ENCODE measurements at places on chromosomes 6 and 20.

- DNase-seq: no peak
These were observed 25.0 kb downstream of the TTK start for GRCh38 chr6:80029470-80029869.

DNA sequence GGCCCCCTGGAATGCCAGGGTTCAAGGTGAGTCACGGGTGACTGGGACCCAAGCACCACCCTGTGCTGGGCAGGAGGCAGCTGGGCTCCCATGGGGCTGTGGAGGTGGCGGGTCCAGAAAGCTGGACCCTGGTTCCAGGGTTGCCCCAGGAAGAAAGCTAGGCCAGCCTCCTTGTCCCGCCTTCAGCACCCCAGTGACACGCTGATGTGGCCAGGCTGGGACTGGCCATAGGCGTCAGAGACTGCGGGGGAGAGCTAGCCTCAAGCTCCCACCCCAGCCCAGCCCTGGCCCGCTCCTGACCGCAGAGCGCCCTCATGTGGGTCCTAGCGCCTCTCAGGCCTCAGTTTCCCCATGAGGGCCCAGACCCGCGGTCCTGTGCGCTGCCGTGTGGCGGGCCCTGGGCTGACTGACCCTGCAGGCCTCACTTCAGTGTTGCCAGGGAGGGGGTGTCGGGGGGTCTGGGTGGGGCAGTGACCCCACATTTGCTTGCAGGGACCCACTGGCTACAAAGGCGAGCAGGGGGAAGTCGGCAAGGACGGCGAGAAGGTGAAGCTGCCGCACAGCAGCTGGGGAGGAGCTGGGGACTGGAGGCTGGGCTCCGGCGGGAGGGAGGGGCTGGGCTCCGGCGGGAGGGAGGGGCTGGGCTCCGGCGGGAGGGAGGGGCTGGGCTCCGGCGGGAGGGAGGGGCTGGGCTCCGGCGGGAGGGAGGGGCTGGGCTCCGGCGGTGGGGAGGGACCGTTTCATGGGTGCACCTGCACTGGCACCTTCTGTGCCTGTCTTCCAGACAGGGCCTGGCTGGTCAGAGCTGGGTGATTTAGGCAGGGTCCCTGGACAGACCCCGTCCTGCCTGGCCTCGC is 7.9 kb downstream of the COL9A3 start:
- DNase-seq: no peak

- no peak for DNase-seq
These were observed 39.2 kb upstream of the CDKN1A start for GRCh38 chr6:36639171-36639808.

GRCh38 chr20:11210611-11211010 is 536.8 kb upstream of the JAG1 start:
- DNase-seq: no peak

DNA sequence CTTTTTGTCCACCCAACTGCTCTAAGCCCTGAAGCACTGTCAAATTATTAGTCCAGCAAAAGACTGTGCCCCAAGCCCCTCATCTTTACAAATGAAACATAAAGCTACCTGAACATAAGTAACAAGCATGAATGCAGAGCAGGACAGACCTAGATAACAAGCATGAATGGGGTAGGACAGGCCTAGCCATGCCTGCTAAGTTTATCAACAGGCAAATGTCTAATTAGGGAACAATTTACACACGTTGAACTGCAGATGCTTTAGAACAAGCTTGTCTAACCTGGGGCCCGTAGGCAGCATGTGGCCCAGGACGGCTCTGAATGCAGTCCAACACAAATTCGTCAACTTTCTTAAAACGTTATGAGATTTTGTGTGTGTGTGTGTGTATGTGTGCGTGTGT is 13.6 kb downstream of the FBXO30 start:
- no peak for DNase-seq

- no peak for DNase-seq
These were observed 218.3 kb downstream of the ANKRD60 start for GRCh38 chr20:58010186-58010585.

DNA sequence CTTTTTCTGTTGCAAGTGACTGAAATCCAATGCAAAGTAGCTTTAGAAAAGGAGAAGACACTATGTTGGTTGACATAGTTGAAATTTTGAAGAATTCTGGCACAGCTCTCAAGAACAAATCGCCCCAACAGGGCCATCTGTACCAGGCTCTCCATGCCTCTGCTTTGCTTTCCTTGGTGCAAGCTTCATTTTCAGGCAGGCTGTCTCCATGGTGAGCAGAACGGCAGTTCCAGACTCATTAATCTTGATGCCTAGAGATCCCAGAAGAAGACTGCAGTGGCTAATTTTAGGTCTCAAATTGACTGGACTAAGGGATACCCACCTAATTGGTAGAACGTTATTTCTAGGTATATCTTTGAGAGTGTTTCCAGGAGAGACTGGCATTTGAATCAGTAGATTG is 950.7 kb upstream of the FLRT3 start:
- no peak for DNase-seq

DNA sequence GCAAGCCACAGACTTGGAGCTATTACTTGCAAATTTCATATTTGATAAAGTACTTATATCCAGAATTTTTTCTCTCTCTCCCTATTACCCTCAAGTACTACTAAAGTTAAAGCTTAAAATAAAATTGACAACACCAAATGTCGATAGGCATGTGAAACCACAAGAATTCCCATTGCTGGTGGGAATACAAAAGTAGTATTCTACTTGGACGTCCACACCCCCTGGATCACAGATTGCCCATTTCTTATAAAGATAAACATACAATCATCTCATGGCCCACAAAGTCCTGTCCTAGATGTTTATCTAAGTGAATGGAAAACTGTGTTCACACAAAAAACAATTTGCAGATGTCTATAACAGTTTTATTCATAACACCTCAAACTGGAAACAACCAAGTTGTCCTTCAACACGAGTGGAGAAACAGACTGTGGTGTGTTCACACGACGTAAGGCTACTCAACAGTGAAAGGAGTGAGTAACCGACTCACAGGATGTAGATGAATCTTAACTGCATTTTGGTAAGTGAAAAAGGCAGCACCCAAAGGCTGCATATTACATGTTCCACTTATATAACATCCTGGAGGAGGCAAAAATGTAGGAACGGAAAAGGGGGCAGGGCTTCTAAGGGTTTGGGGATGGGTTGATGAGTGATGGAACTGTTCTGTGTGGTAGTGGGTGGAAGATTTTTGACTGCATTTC is 297.4 kb downstream of the THBS2 start:
- no peak for DNase-seq

DNA sequence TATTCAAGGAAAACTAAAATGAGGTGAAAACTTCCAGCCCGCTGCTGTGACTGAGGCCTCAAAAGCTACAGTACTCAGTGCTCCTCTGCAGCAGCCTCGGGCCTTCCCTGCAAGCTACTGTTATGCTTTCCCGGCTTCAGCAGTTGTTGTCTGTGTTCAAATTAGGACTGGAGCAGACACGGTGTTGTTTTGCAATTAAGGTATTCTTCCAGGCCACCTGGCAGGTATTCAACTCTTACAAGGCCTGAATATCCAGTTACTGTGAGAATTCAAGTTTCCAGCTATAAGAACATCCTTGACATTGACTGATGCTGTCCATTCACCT is 10.7 kb downstream of the TXNDC5 start:
- no peak for DNase-seq

- no peak for DNase-seq
These were observed 172.2 kb downstream of the ARID1B start for GRCh38 chr6:156949376-156949775.

GRCh38 chr6:164477101-164477500 is 832.3 kb downstream of the C6orf118 start:
- no peak for DNase-seq

GRCh38 chr6:6993503-6994237 is 114.1 kb upstream of the RREB1 start:
- DNase-seq: no peak

- DNase-seq: no peak
These were observed 41.9 kb downstream of the SYNJ2 start for GRCh38 chr6:158023597-158023939.

DNA sequence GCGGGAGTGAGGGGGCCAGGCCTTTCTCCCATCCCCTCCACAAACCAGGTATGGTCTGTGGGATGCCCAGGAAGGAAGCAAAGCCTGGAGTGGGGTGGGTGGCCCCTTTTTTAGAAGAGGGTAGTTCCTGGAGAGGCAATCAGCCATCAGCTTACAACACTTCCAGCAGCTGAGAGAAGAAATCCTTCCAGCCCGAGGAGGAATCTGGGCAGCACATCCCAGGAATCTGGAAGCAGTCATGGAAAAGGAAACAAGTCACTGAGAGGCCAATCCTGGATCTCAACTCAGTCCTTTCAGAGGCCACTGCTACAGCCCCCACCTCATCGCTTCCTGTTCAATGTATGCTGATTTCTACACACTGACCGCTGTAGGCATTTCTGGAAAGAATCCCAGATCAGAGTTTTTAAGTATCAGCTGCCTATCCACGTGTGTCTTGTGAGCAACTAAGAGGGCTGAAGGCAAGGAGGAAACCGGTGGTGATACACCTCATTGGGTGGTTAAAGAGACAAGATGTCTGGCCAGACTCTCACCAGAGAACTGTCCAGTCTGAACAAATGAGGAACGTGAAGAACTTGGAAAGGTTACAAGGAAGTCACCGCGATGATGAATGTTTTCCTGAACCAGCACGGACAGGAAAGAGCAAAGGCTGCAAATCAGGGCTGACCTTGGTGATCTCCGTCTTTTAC is 92.9 kb upstream of the SHLD1 start:
- no peak for DNase-seq

DNA sequence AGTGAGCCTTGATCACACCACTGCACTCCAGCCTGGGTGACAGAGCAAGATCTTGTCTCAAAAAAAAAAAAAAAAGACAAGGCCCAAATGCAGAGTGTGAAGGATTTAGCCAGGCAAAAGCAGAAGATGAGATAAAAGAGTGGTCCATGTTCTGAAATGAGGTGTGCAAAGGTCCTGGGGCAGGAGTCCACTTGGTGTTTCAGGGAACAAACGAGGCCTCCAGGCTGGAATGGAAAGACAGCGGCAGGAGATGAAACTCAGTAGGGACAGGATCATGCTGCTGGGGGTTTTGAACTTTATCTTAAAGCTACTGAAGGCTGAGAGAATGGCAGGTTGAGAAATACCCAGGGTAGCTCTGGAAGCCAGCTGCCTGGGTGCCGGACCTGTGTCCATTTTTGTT is 178.2 kb downstream of the ZMYND8 start:
- DNase-seq: no peak

GRCh38 chr6:27592481-27593199 is 119.7 kb upstream of the ZNF184 start:
- DNase-seq: no peak

- DNase-seq: no peak
These were observed 6.1 kb downstream of the FOXF2 start for GRCh38 chr6:1395506-1395905.

DNA sequence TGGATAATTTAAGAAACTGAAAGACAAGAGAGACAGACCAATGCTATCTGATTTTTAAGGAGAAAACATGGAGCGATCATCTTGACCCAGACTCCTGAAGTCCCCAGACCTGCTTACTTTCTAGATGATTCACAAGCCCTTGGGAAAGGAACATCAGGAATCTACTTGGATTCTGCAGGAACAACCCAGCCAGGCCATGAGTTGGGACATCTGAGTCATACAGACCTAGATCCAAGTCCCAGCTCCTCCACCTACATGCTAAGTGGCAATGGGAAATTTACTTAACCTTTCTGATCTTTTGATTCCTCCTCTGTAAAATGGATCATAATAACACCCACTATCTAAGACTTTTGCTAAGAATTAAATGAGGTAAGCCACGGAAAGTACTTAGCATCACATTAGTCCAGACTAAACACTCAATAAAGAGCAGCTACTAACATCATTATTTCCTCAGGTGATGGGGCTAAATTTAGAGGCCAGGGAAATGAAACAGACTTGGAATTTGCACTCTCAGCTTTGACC is 61.0 kb upstream of the MAFB start:
- DNase-seq: no peak

GRCh38 chr6:14543971-14544585 is 426.5 kb downstream of the CD83 start:
- DNase-seq: no peak

- DNase-seq: no peak
These were observed 585 bp upstream of the DSE start for GRCh38 chr6:116369964-116370759.

GRCh38 chr20:42027746-42028268 is 409.6 kb upstream of the CHD6 start:
- no peak for DNase-seq

- DNase-seq: peak; percentile 58
These were observed 9.2 kb downstream of the FOXS1 start for GRCh38 chr20:31835977-31836852.

DNA sequence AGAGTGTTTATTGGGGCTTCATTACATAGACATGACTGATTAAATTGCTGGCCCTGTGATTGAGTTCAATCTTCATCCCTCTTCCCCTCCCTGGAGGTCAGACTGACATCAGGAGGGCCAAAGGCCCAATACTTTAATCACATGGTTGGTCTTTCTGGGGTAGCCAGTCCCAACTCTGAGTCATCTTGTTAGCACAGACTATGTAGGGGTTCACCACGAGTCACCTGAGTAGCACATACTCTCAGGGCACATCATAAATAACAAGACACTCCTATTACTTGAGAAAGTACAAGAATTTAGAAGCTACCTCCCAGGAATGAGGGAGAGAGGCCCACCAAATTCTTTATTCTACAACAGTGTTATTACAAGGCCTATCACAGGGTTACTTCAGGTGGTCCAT is 11.3 kb downstream of the GINS1 start:
- DNase-seq: no peak

DNA sequence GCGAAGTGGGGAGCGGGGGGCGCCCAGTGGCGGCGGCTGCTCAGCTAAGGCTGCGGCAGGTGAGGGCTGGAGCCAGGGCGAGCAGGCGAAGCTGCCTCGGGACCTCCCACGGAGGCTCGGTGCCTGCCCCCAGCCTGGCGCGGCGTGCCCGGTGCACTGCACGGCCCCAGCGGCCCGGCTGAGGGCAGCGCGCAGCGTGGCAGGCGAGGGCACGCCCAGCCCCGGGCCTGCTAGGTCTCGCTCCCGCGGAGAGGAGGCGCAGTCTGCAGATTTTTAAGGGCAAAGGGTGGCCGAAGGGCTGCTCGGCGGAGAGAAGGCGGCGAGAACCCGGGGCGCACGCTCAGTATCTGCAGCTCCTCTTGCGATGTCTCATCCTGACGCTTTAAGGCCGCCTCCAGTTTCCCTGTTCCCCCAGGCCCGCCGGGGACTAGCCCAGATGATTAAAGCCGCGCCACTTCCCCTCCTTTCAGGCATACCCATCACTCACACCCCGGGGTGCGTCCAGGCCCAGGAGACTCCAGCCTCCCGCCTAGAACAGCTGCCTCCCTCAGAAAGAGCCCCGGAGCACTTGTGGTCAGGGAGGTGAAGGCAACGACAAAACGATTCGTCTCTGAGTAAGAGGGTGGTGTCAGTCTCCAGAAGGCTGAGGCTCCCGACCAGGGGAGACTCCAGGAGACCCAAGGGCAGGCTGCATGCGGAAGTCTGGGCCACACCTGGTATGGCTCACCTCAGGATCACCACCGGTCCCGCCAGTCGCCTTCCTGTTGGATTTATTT is at the start of gene FERMT1:
TSS of gene FERMT1 (minus strand) at position 158 of the 776 bp plus-strand sequence. CDS start 3,476 bp downstream, outside the sequence.
- peak; percentile 42 for DNase-seq

- DNase-seq: no peak
These were observed 39.8 kb upstream of the SMIM29 start for GRCh38 chr6:34288581-34288980.
